ENCODE measurements at places on chromosomes 5 and 9. TPM values are rescaled to one million over a fixed set of nuclear protein-coding genes. Genes with fewer than 3 reads are reported as not detected.

Gene CA9
- 3.9 TPM for total RNA-seq

Gene AJM1
- 5.9 TPM for total RNA-seq

Gene ANKRD34B
- total RNA-seq, result not detected

Gene SLC6A3
- not detected for total RNA-seq

Gene TAF11L10
- total RNA-seq, result not detected

Gene LMX1B
- total RNA-seq, result 1.9 TPM

Gene MYO10
- 20.0 TPM for total RNA-seq

Gene RELL2
- 1.4 TPM for total RNA-seq
